ENCODE measurements at places on chromosomes 3 and 15.

GRCh38 chr3:146598535-146598934, 6.6 kb downstream of the PLSCR5 start:
- no peak for DNase-seq

DNA sequence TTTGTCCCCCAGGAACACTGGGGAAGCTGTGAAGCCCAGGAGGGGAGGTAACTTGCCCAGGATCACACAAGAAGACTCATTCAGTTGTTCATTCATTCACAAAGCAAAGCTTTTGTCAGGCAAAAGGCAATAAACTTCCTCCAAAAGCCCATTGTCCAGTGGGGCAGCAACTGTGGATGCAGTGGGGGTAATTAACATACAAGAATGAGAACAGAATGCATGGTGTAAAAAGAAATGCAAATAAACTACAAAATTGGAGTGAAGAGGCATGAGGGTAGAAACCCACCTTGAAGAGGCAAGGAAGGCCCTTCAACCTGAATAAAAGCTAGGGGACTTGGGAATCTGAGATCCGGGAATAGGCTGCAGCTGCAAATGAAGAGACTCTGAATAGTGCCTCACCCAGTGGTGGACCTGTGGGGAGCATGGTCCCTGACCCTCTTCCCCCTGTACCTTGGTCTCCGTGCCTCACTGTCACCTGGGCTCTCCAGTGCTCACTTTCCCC, 363.6 kb downstream of the CLSTN2 start:
- DNase-seq: no peak

DNA sequence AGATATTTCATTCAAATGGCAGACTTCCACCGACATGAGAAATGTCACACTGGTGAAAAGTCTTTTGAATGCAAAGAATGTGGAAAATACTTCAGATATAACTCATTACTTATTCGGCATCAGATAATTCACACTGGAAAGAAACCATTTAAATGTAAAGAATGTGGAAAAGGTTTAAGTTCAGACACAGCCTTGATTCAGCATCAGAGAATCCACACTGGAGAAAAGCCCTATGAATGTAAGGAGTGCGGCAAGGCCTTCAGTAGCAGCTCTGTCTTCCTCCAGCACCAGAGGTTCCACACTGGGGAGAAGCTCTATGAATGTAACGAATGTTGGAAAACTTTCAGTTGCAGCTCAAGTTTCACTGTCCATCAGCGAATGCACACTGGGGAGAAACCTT, 8.6 kb upstream of the ZNF621 start:
- DNase-seq: no peak

DNA sequence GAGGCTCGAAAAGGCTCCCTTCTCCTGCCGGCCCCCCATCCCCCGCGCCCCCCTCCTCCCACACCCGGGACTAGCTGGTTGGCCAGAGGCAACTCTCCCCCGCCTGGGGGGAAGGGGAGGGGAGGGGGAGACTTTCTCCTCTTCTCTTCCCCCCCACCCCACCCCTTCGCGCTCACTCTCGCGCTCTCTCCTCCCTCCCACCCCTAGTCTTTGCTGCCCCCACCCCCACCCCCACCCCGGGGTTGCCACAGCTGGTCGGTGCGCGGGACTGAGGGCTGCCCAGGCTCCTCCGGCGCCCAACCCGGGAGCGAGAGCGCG, 710 bp downstream of the MECOM start:
- DNase-seq: no peak

- peak; percentile 65 for DNase-seq
Observed at GRCh38 chr3:13419505-13420044, 547 bp downstream of the NUP210 start.

- no peak for DNase-seq
Observed at GRCh38 chr3:123390865-123391600, 57.9 kb downstream of the ADCY5 start.

DNA sequence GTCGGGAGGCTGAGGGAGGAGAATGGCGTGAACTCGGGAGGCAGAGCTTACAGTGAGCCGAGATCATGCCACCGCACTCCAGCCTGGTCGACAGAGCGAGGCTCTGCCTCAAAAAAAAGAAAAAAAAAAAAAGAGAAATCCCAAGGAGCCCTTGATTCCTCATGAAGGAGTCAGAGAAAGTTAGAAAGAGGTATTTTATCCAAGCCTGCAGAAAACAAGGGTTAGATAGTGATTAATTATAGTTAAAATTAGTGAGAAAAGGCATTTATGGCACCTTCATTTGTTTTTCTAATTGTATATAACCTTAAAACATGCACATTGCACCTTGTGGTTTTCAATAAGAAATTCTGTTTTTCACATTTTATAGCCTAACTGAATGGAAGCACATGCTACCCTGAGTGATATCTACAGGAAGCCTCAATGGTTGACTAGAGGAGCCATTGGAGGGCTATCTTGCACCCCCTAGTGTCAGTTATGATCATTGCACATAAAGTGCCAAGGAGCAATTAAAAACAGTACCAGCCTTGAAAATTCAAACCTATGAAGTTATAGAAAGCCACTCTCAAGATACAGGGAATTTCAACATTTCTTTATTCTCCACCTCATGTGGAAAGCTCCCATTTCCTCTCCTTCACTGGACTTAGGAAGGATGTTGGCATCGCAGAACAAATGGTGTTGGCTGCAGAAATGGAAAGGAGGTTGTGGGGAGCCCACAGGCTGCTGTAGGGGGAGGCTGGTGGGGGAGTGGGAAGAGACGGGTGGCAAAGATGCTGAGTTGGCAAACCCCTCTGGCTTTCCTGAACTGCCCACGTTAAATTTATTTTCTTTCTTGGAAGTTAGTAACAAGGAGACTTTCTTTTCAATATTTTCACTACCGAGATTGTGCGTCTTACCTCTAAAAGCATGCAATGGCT, 48.5 kb downstream of the ITGA11 start:
- peak; percentile 28 for DNase-seq

- DNase-seq: no peak
Observed at GRCh38 chr3:110139821-110140220, 802.5 kb upstream of the DPPA4 start.
